ENCODE measurements at places on chromosomes 16 and 17.

- DNase-seq, result no peak
- no peaks in the 10 kb centered on the region for H3K27me3 ChIP-seq
- no peak overlapping the region for H3K4me3 ChIP-seq
- peaks cover 55% of the 10 kb centered on the region for H3K36me3 ChIP-seq
- no peak overlapping the region for H3K27ac ChIP-seq
- peaks cover 1% of the 10 kb centered on the region for H3K4me1 ChIP-seq
Measured at GRCh38 chr17:7496470-7497183, 12.5 kb downstream of the POLR2A start.

GRCh38 chr17:72539981-72540897, 419.4 kb downstream of the SOX9 start:
- H3K4me1 ChIP-seq, result peaks cover 16% of the 10 kb centered on the region
- H3K27me3 ChIP-seq, result peaks cover 12% of the 10 kb centered on the region
- no peaks in the 10 kb centered on the region for H3K36me3 ChIP-seq
- peak overlapping the region; percentile 71 for H3K4me3 ChIP-seq
- DNase-seq, result peak; percentile 67

DNA sequence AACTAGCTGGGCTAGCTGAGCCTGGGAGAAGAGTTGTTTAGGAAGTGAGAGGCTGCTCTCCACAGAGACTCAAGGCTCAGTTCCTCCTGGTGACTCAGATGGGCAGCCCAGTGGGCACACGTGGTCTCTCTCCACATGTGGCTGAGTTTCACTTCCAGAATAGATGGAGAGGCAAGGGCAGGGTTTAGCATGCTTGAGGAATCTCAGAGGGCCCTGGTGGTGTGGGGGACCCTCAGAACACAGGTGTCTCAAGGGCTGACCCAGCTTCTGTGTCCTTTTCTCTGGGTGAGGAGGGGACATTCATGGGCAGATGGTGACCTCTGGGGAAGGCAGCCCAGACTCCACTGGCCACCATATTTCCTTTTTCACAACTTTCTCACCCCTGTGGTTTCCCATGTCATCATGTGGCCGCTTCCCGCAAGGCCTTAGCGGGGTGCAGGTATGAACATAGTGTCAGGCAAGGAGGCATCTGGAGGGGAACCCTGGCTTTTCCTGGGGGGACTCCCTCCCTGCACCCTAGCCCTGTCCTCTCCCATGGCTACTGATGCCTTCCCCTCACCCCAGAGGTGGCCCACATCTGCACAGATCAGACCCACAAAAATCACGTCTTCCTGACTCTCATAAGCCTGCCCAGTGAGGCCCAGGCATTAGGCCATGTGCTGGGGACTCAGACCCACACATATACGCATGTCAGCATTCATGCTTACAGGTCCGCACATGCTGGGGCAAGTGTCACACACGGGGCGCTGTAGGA, 3.3 kb downstream of the GRN start:
- H3K27ac ChIP-seq, result no peak overlapping the region
- no peaks in the 10 kb centered on the region for H3K27me3 ChIP-seq
- peak; percentile 40 for DNase-seq

DNA sequence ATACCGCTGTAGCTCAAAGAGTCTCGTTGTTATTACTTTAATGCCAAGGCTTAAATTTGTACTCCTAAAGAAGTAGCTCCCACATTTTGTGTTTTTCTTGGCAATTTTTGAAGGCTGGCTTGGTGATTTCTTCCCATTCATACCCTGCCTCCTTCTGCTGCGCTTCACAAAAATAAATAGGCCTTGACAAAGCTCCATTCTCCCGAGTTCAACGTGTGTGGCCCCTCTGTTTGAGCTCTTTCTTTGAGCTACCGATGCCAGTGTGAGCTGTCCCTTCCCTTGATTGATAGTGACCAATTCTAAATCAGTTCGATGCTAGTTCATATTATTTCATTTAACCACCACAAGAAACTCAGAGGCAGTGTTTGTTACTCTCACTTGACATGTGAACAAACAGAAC, 96.8 kb downstream of the MAP2K6 start:
- no peaks in the 10 kb centered on the region for H3K27me3 ChIP-seq
- no peak for DNase-seq
- no peak overlapping the region for H3K27ac ChIP-seq
- no peak overlapping the region for H3K4me3 ChIP-seq
- no peaks in the 10 kb centered on the region for H3K4me1 ChIP-seq

- H3K27me3 ChIP-seq, result no peaks in the 10 kb centered on the region
- DNase-seq, result no peak
- no peaks in the 10 kb centered on the region for H3K36me3 ChIP-seq
- H3K4me1 ChIP-seq, result no peaks in the 10 kb centered on the region
- no peak overlapping the region for H3K4me3 ChIP-seq
Measured at GRCh38 chr16:81029930-81030604, 5.6 kb upstream of the ATMIN start.

DNA sequence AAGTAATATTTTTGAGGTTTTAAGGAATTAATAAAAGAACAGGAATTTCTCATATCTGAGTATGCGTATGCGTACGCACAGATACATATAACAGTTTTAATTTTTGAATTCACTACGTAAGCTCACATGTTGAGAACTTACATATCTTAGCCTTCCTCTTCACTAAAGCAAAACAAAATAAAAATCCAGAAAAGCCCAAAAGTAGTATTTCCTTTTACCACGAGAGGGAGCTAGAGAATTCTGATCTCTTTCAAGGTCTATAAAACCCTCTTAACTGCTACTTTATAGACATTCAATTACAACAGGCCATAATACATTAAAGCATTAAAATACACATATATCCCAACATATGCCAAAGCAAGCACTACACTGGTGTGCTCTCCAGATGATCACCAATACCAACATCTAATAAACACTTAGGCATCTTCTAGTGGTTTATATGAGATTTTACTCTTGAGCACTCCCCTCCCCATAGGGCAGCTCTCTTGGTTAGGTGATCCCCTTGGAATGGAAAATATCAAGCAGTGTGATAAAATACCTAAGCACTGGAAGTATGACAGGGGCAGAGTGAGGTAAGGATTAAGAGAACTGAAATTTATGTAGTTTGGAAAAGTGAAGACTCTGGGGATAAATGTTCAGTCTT, 94.0 kb downstream of the SKAP1 start:
- no peaks in the 10 kb centered on the region for H3K36me3 ChIP-seq
- no peaks in the 10 kb centered on the region for H3K27me3 ChIP-seq
- no peak overlapping the region for H3K27ac ChIP-seq
- no peak overlapping the region for H3K4me3 ChIP-seq
- H3K4me1 ChIP-seq, result no peaks in the 10 kb centered on the region

- H3K36me3 ChIP-seq, result peaks cover 32% of the 10 kb centered on the region
- H3K27ac ChIP-seq, result no peak overlapping the region
- no peak overlapping the region for H3K4me3 ChIP-seq
- peaks cover 12% of the 10 kb centered on the region for H3K4me1 ChIP-seq
- H3K27me3 ChIP-seq, result no peaks in the 10 kb centered on the region
Measured at GRCh38 chr17:563616-564015, 151.0 kb downstream of the VPS53 start.

DNA sequence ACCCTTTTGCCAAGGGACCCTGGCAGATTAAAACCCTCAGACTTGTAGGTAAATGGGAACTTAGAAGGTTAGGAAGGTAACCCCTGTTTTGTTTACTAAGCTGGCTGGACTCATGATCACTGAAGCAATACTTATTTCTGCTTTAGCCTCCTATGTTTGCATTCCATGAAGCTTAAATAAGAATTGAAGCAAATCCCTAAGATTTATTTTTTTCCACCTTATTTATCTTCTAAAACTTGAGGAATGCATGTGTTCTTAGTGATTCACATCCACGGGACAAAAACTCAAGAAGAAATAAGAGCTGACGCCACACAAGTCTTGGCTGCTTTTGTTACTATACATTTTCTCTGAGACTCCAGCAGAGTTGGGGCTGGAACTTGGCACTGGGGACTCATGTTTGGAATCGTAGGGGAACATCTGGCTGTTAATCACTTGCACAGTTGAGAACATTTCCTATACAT, 35.5 kb downstream of the CLUAP1 start:
- DNase-seq, result peak; percentile 53
- H3K4me1 ChIP-seq, result peaks cover 4% of the 10 kb centered on the region
- peaks cover 76% of the 10 kb centered on the region for H3K36me3 ChIP-seq
- H3K27ac ChIP-seq, result peak overlapping the region; percentile 2
- H3K4me3 ChIP-seq, result no peak overlapping the region

DNA sequence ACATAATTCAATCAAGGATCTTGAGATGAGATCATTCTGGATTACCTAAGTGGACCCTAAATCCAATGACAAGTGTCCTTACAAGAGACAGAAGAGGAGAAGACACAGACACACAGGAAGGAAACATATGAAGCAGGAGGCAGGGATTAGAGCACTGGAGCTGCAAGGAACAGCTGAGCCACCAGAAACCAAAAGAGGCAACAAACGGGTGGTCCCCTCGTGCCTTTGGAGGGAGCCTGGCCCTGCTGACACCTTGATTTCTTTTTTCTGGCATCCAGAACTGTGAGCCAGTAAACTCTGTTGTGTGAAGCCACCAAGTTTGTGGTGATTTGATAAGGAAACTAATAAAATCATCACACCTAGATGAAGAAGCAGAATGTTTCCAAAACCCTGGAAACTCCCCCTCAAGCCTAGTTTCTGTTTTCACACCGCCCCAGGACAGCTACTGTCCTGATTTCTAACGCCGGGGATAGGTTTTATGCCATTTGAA, 115.2 kb downstream of the PITPNC1 start:
- peak; percentile 61 for DNase-seq
- H3K36me3 ChIP-seq, result no peaks in the 10 kb centered on the region
- H3K27me3 ChIP-seq, result no peaks in the 10 kb centered on the region
- no peak overlapping the region for H3K27ac ChIP-seq
- H3K4me1 ChIP-seq, result peaks cover 13% of the 10 kb centered on the region

DNA sequence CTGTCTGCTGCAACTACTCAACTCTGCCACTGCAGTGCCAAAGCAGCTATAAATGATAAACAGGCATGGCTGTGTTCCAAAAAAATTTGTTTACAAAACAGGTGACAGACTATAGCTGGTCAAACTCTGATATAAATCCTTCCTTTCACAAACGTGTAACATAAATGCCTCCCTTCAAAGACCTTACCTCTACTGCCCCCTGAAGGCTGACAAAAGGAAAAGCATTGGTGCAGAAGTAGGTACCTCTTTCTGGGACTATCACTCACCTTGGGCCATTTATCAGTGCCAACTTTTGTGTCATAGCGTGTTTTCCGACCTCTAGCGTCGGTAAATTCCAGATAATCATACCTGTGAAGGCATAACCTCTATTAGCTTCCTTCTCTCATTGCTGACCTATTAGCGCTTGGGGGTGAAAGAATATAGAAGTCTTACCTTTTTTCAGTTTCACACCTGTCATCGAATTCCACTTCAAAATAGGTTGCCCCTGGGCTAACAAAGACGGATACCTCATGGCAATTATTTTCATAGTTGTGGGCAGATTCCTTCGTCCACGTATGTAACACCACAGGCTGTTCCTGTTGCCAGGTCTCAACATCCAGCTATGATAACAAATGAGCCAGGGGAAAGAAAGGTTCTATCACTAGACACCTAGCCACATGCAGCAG, 67.9 kb downstream of the ZZEF1 start:
- H3K27ac ChIP-seq, result no peak overlapping the region
- H3K4me3 ChIP-seq, result no peak overlapping the region
- H3K4me1 ChIP-seq, result no peaks in the 10 kb centered on the region

DNA sequence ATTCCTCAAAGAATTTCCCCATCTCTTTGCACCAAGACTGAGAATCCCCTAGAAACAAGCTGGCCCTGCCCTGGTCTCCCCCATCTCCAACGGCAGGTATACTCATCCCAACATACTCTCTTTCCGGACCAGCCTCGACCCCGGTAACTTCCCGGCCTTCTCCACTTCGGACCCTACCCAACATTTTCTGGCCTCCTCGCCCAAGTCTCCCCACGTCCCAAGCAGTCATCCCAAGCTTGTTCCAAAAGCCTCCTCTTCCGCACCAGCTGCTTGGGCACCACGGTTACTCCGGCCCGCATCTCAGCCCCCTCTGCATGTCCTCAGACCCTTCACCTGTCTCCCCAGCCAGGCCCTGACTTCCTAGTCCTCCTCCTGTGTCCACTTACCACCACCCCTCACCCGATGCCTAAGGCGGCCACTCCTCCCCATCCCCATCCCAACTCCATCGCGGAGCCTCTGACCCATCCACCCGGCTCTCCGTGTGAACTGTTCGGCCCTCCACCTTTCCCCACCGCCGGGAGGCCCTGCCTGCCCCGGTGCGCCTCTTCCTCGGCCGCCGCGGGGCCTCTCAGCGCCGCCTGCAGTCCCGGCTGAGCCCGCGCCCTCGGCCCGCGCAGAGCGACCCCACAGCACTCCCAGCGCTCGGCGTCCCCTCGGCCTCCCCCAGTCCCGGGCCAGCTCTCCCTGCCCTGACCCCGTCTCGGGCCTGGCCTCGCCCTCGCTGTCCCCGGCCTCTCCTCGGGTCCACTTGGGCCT, 994 bp downstream of the PITPNA start:
- H3K36me3 ChIP-seq, result peaks cover under 1% of the 10 kb centered on the region
- no peaks in the 10 kb centered on the region for H3K27me3 ChIP-seq
- H3K4me3 ChIP-seq, result peak overlapping the region; percentile 91
- H3K4me1 ChIP-seq, result peaks cover 30% of the 10 kb centered on the region
- peak; percentile 44 for DNase-seq

- no peak overlapping the region for H3K4me3 ChIP-seq
- H3K27ac ChIP-seq, result no peak overlapping the region
- H3K36me3 ChIP-seq, result peaks cover 16% of the 10 kb centered on the region
- no peaks in the 10 kb centered on the region for H3K27me3 ChIP-seq
Measured at GRCh38 chr17:81995463-81996231, 18.2 kb downstream of the ASPSCR1 start.

DNA sequence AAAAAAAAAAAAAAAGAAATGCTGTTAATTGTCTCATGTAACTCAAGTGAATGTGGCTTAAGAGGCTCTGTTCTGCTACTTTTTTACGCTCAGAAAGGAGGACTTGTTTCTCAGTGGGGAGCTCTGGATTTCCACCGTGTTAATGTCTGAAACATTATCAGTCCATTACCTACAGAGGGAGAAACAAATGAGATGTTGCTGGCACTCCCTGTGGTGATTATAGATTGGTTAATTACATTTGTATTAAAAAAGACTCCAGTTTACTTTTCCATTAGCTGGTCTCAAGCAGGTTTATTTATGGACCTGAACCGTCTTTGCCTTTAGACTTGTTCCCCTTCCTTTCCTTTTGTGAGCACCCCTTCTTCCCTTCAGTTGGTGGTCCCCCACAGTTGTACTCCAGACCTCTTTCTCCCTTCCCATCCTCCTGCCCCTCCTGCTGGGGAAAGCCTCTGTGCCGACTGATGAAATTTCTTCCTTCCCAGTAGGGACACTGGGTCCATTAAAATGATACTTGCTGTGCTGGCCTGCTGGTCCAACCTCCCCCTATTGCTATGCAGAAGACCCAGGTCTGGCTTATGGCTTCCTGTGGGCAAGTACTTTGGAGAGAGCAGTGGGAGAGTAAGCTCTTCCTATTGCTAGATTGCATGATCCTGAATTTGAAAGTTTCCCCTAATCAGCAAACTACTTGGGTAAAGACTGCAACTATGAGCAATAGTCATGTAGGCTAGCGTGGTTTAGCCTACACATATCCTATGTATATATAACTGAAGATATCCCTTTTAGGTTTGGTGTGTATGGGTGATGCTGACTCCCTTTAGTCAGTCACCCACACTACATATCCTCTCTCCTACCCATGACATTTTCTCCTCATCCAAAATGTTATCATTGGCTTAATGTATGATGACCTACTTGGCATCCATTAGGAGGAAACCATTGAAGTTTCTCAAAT, 8.1 kb downstream of the CDC6 start:
- peaks cover 21% of the 10 kb centered on the region for H3K36me3 ChIP-seq
- no peak overlapping the region for H3K27ac ChIP-seq
- no peak for DNase-seq
- no peak overlapping the region for H3K4me3 ChIP-seq

GRCh38 chr16:34054969-34055368, 595.6 kb downstream of the TP53TG3F start:
- no peaks in the 10 kb centered on the region for H3K4me1 ChIP-seq
- DNase-seq, result no peak
- no peak overlapping the region for H3K4me3 ChIP-seq
- peaks cover 2% of the 10 kb centered on the region for H3K36me3 ChIP-seq
- H3K27ac ChIP-seq, result no peak overlapping the region

Data from mesenchymal stem cell (in vitro differentiated cells and primary cell).